ENCODE measurements at places on chromosomes 5 and 9.

DNA sequence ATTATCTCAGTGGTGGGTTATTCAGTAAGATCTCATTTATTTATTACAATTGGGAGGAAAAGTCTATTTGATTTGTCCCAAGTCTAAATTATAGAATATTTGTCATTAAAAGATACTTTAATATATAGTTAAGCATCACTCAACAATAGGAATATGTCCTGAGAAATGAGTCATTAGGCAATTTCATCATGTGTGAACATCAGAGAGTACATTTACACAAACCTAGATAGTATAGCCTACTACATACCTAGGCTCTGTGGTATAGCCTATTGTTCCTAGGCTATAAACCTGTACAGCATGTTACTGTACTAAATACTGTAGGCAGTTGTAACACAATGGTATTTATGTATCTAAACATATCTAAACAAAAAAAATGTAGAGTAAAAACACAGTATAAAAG is 135.0 kb upstream of the RASA1 start:
- no peak for DNase-seq

DNA sequence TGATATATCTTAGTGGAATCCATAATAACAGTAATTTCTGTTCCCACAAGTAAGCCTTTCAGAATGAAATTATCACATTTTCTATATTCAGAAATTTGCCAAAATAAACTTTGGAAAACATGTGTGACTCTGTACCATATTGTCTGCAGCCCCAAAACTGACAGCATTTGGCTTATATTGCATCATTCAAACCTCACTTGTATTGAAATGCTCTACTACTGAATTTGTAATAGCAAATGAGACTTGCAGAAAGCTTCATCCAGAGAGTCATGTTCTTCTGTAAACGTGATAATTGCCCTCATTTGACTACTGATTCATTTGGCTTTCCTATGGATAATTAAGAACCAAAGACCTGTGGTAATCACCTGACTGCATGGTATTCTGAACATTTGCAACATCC is 1249.5 kb upstream of the CDH18 start:
- DNase-seq, result no peak

DNA sequence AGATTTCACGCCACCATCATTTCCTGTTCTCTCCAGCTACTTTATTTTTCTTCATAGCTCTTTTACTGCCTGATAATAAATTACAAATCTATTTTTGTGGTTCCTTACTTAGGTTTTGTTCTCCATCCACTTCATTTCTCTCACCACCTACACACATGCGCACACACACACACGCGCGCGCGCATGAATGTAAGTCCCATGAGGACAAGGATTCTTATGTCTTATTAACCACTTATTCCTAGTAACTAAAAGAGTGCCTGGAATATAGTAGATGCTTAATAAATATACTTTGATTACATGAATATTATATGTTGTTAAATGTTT is 116.5 kb downstream of the TRPM6 start:
- DNase-seq, result no peak

- no peak for DNase-seq
These were observed 42.6 kb downstream of the ADAMTS2 start for GRCh38 chr5:179302499-179303185.

DNA sequence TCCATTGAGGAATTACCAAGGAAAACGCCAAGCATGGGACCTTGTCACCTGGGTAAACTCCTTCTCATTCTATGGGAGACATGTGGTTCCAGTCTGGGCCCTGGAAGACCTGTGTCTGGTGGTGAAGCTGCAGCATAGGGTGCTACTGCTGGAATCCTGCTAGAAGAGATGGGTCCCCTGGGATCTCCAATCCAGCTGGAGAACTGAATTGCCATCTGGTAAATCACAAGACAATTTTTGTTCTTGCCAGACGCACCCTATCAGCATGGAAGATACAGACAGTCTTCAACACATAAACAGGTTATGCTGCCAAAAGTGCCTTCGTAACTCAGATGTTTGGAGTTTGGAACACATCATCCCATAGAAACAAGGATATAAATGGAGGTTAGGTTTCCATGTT is 424.0 kb upstream of the BRINP1 start:
- DNase-seq, result no peak

DNA sequence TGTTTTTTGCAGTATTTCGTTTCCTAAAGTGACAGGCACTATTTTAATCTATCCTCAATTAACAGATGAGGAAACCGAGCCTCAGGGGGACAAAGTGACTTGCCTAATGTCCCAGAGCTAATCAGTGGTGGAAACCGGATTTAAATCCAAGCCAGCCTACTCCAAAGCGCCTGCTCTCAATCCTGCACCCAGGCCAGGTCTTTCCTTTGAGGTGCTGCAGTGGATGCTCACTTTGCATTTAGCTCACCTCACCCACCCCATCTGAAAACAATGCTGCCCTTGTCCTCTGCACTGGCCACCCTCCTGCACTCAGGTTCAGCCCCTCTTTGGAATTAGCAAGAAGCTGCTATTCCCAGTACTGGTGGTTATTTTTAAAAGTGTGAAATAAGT is 16.0 kb downstream of the ANGPTL2 start:
- DNase-seq, result no peak

DNA sequence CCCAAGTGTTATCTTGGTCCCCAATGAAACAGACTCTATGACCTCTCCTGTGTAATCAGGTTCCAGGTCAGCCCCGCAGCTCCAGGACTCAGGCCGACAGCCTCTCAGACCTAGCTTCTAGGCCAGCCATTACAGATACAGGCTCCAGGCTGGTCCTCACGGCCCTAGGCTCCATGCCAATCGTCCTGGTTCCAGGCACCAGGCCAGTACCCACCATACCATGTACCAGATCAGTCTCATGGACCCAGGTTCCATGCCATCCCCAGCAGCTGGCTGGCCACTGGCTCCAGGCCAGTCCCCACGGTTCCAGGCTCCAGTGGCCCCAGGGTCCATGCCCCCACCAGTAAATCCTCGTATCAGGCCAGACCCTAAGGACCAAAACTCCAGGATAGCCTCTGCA is 1326.6 kb upstream of the C9orf72 start:
- no peak for DNase-seq

DNA sequence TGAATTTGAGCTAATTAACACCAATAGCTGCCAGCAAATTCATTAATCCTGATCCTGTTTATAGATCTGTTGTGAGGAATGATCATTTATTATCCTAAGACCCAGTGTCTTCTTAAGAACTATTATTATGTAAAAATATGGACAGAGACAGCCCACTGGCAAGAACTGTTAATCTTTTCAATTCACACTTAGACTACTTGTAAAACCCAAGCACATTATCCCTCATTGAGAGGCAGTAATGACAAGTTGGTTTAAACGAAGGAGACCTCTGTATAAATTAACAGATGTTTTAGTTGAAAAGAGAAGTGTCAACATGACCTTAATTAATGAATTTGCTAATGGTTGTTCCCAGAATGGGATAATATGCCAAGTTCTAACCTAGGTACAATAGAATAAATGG is 270.3 kb upstream of the IZUMO3 start:
- no peak for DNase-seq

Measured in esophagus squamous epithelium (tissue), 5 donors.